ENCODE measurements at places on chromosomes 11 and 22.
A peak's percentile ranks its signal among the peaks of the same experiment; 100 is the strongest.

GRCh38 chr11:32279672-32280071, 155.7 kb downstream of the WT1 start:
- DNase-seq, result peak; percentile 13

GRCh38 chr11:65870307-65870658, 2.3 kb downstream of the EFEMP2 start:
- DNase-seq, result no peak

DNA sequence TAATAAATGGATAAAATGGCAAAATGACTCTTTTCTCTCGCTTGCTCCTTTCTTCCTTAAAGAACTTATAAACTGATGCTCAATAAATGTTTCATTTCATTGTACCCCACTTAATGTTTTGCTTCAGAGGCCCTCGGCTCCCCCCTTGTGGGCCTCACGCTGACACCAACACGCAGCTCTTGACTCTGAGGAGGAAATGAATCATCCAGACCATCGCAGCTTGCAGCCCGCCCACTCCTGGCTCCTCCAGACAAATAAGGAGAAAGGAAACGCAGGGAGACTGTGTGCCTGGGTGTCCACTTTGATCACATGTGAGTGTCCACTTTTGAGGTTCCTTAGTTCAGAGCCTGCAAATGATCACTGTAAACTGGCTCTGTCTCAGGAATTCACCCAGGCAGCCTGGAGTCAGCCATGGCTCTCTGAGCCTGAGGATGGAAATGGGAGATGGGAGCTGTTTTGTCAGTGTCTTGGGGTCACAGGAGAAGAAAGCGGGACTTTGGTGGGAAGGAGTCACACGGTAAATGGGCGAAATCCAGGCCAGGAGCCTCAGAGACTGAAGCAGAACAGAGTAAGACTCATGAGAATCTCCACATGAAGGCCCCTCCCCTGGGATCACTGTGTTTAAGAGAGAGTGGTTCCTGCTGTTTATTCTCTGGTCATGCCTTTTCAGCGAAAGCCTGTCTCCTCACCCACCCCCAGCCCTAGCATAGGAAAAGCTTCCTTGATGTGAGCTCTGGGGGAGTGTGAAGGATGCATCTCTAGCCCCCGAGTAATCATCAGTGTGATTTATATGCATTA, 96.5 kb downstream of the CWC15 start:
- DNase-seq, result peak; percentile 69

DNA sequence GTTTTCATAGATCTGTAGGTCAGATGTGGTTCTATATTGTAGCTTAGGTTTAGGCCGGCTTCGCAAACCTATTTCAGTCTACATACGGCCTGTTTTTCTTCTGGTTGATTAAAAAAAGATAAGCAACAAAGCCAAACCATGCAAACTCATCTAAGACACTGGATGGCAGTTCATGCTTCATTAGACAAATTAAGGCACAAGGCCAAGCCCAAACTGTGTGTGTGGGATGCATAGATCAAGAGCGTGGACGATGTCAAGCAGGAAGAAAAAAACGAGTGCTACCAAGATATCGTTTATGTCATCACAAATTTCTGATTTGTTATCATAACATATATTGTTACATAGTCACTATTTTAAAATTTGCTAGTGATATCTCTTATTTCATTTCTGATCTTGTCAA, 357.6 kb upstream of the KIRREL3 start:
- DNase-seq, result no peak

DNA sequence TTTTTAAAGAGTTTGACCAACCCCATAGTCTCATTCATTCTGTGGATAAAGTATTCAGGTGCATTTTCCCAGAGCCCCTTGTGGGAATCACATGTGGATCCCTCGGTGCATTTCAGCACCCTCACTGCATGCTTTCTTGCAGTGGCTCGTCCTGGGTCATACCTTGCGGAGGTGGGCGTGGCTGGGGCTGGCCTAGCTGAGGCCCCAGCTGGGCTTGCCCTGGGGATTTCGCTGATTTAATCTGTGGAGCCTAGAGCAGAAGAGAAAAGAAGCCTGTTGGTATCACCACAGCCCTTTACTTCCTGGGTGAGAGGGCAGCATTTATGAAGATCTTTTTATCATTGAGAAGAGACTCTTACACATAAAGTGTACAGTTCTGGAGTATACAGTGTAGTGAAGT, 53.1 kb downstream of the FBXO7 start:
- DNase-seq, result peak; percentile 25

GRCh38 chr11:130909650-130910049, 6.6 kb downstream of the SNX19 start:
- DNase-seq, result no peak

- DNase-seq, result peak; percentile 60
These were observed 350.2 kb downstream of the TTC28 start for GRCh38 chr22:28329186-28330073.

GRCh38 chr22:39182478-39183030, 30.1 kb upstream of the CBX7 start:
- no peak for DNase-seq

DNA sequence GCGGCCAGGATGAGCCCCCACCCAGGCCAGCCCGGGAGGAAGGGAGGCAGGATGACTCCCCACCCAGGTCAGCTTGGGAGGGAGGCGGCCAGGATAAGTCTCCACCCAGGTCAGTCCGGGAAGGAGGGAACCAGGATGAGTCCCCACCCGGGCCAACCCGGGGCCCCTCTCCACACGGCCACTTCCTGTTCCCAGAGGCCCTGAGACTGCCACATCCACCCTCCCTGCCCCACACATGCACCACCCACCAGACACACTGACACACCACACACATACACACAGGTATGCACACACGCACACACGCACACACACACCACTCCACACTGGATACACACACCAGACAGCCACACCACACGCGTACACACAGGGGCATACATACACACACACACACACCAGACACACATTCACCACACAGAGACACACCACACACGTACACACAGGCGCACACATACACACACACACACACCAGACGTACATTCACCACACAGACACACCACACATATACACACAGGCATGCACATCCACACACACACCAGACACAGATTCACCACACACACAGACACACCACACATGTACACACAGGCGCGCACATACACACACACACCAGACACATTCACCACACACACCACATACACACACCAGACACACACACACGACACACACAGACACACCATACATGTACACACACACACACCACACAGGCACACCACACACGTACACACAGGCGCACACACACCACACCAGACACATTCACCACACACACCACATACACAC, 84.9 kb upstream of the PRR5 start:
- DNase-seq, result no peak

DNA sequence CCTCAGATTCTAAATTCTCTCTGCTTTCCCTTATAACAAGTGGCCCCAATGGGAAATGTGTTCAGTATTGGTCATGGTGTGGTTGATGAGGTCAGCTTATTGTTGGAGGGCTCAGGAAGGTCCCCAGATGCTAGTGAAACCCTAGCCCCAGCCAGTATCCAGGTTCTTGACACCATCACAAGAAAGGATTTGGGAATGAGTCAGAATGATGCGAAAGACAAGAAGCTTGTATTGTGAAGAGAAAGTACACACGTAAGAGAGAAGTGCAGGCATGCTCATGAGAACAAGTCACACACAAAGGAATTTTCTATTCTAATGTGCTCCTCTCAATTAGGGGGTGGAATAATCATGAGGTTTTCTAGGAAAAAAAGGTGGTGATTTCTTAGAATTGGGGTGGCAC, 34.9 kb upstream of the TRPC6 start:
- DNase-seq, result no peak

DNA sequence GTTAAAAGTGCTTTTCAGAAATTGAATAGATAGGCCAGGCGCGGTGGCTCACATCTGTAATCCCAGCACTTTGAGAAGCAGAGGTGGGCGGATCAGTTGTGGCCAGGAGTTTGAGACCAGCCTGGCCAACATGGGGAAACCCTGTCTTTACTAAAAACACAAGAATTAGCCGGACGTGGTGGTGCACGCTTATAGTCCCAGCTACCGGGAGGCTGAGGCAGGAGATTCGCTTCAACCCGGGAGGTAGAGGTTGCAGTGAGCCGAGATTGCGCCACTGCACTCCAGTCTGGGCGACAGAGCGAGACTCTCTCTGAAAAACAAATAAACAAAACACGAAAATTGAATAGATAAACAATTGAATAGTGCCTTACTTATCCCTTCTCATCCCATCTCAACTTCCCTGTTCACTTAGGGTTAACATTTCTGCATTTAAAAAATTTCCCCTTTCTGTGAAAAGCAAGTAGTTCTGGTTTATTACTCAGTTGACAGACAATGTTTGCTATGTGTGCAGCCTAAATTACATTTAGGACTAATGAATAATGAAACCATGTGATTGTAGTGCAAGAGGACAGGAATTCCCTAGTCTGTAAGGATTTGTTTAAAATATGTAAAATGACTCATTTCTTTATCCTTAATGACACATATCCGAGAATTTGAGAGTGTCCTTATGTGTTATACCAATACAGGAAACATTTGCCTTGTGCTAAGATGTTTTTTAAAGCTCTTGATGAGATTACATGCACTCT, 6.0 kb downstream of the RNF169 start:
- DNase-seq, result no peak

DNA sequence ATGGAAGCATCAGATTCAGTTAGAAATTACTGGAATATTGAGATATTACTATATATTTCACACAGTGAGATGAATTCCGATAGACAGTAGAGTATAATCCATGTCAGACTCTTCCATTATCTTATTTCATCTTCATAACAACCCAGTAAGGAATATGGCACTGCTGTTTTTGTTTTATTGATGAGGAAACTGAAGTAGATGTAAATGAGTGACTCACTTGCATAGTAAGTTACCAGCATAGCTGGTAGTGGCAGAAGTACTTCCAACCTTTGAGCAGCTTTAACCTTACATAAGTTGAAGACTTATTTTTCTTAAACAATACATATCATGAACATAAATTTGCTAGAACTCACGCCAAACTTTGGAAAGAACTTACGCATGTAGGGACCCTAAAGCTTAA, 54.9 kb upstream of the SLC22A25 start:
- DNase-seq, result no peak

DNA sequence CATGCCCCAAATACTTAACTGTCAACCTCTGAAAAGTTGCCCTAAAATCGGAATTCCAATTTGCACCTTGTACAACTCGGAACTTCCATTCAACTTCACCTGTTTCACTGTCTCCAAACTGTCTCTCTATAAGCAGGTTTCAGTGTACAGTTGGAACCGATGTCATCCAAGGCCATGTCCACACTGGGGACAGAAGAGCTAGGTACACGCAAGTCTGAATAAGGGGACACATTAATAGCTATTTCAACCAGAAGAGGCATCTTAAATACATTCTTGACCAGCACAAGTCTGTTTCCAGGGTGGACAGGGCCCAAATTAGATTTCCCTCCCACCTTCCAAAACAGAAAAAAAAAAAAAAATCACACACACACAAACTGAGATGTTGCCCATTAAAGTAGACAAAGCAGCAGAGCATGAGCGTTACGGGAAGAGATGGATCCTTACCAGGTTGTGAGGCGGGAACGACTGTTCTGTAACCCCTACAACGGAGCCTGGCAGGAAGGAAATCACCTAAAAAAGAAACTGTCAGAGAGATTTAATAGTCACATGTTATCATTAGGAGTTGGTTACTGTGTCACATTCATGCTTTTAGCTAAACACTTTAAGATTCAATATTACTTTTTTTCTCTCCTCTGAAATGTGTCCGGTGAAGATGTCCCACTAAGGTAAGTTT, 1.7 kb downstream of the CREBZF start:
- no peak for DNase-seq

DNA sequence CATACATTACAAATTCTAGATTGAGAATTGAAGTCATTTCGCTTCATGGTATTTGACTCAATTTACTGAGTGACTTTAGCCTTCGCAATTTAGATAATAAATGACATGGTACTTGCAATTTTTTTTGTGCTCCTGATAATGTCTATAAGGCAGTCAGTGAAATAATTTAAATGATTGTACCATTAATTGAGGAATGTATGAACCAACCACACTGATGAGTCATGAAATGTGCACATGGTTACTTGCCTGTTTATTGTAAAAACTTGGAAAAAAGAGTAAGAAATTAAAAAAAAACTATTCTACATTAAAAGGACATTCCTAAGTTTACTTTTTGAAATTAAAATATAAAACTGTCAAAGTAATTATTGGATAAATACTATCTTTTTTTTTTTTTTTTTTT, 43.3 kb downstream of the DNAJC24 start:
- DNase-seq, result no peak

GRCh38 chr11:100684101-100685065, 2.7 kb upstream of the ARHGAP42 start:
- DNase-seq, result no peak

GRCh38 chr22:37912171-37912570, 6.1 kb downstream of the MICALL1 start:
- DNase-seq, result no peak

DNA sequence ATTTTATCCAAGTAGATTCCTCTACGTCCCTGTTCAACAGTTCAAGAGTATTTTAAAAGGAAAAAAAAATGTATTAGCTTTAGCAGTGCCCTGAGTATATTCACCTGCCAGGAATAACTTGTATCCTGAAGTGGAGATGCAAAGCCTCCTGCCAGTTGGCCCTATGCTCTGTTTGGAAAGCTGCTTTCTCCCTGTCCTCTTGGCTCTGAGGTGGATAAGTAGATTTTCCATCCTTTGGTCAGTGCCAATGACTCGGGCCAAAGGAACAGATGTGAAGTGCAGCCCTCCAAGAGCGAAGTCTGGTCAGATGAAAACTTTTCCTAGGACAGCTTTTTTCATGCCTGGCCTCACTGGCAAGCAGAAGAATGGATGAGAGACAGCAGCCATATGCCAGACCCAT, 839.9 kb upstream of the TENM4 start:
- DNase-seq, result no peak

DNA sequence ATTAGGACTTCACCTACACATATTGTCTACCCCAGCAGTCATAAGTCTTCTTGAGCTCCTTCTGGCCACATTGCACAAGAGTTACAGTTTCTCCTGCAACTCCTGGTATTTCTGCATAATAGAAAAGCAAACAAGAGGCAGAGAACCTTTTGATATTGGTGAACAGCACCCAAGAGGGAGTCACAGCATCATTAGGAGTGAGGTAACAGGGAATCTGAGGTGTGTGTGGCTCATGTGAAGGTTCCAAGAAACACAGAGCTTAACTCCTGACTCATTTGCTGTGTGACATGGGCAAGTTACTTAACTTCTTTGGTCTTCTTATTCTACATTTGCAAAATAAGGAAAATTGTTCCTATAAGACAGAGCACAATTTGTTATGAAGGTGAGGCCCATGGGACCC, 374.6 kb downstream of the INSC start:
- no peak for DNase-seq

Data from hematopoietic multipotent progenitor cell treated with erythropoietin and hydrocortisone succinate and interleukin-3 and kit ligand, for 6 days (in vitro differentiated cells).